ENCODE measurements at places on chromosomes 1 and 21.

- no peak for DNase-seq
Observed at GRCh38 chr1:168419736-168420135, 124.1 kb downstream of the XCL2 start.

- no peak for DNase-seq
Observed at GRCh38 chr1:236853921-236854604, 59.0 kb downstream of the MTR start.

- DNase-seq: no peak
Observed at GRCh38 chr1:86747304-86747703, 42.9 kb downstream of the SH3GLB1 start.

DNA sequence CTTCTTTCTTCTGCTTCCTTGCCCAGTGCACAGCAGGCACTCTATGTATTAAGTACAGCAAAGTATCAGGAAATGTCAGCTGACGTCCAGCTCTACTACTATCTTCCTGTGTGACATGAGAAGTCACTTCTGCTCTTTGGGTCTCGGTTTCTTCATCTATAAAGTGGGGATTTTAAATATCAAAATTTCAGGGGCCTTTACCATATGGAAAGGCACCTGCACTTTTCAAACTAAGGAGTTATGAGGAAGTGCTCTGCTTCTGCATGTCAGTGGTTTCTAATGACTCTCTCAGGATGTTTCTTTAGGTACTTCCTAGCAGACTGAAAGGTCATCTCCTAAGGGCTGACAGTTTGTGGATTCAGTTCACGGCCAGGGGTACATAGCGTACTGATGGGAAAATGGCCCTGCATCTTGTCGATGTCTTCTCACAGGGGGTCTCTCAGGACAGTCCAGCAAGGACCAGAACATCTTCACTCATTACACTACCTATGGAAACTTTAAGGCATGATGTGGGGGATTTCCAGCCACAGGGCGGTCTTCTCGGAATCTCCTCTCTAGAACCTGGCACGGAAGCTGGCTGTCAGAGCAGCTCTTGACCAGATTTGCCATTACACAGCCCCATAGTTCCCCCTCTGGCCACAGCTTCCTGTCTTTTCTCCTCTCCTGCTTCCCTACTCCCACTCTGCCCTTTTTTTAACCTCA, 42.0 kb upstream of the MTF1 start:
- DNase-seq: peak; percentile 34

DNA sequence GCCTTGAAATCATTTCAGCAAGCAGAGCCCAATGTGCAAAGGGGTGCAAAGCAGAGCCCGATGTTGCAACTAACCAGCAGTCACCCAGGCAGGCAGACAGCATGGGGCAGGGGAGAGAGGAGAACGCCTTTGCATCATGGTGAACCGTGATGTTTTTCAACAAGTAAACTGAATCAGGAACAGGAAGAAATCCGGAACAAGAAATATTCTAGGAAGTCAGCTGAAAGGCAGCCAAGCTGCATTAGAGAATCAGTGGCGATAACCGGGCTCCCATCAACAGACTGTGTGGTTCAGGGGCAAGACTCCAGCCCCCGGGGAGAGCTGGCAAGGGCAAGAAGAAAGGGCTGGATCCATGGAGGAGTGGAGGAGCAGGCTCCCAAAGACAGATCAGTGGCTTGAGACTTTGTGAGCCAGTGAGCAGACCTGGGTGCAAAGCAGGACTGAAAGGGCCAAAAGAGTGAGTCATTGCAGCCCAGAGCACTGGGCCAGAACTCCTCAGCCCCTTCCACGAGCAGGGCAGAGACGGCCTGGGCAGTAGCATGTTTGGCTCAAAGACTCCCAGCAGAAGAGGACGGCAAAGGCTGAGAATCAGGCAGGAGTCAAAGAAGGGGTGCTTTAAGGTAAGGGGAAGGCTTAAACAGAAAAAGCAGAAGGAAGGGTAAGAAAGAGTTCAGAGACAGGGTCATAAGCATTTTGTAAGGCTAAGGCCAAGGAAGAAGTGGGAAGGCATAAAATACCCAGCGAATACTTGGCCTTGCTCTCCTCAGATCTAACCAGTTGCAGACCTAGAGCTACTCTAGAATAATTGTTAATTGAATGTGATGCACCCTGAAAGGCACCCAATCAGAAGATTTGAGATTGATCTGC, 155.0 kb downstream of the SETD4 start:
- no peak for DNase-seq

- DNase-seq: no peak
Observed at GRCh38 chr1:81225789-81226602, 574.7 kb upstream of the ADGRL2 start.

DNA sequence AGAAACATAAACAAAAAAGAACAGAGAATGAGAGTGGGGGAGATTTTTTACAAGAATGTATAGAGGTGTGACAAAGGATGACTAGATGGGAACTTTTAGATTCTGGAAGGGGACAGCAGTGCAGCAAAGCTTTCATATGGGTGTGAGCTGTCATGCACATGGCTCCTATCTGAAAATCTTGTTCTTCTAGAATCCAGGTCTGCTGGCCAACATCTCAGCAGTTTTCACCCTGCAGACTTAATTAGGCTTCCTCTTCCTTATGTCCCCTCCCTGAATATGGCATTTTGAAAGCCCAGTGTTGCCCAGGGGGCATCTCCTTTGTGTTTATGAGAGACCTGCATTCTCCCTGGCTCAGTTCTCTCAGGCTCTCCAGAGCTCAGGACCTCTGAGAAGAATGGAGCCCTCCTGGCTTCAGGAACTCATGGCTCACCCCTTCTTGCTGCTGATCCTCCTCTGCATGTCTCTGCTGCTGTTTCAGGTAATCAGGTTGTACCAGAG, at the start of gene CYP4Z1:
TSS of gene CYP4Z1 (plus strand) at position 135 of the 498 bp plus-strand sequence. CDS start at position 395, 260 bp downstream.
- DNase-seq: no peak

- DNase-seq: no peak
Observed at GRCh38 chr1:181656491-181656890, 173.2 kb downstream of the CACNA1E start.

DNA sequence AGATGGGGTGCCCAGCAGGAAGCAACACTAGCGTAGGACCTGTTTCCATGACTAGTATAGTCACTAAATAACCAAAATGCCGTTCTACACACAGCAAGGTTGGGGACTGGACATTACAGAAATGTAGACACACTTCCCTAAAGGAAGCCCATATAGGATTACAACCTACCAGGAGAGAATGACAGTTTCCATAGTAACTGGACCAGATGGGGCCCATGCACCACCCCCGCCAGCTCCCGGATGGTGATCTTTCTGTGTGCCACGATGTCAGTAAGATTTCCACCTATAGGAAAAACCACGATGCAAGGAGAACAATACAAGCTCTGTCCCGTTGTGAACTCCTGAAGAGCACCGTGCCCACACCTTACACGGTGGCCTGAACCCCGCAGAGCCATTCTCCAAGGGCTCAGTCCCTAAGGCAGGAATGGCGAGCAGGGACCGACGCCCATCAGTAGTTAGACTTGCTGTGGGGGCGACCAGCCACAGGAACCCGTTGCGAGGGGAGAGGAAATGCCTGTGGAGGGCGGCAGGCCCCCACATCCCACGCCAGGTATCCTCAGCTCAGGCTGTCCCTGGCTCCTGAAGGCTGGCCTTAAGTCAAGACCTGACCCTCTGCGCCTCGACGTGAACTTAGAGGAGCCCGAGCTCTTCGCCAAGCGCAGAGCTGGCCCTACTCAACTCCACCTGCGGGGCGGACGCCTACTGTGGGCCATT, 13.6 kb upstream of the CEP85 start:
- DNase-seq: no peak

- no peak for DNase-seq
Observed at GRCh38 chr1:25811384-25812082, 8.2 kb upstream of the MTFR1L start.

DNA sequence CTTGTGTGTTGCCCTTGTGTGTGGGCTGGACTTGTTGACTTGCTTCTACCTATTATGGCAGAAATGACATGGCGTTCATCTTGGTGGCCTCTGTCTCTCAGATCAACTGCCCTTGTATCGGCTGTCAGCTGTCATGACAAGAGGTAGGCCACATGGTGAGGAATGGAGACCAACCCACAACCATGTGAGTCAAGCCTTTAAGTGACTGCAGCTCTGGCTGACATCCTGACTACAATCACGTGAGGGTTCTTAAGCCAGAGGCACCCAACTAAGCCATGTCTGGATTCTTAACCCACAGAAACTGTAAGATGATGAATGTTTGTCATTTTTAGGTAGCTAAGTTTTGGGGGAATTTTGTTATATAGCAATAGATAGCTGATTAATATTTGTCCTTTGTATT, 82.1 kb downstream of the KCND3 start:
- no peak for DNase-seq

GRCh38 chr1:52368383-52369172, 2.6 kb upstream of the CC2D1B start:
- DNase-seq: peak; percentile 47

DNA sequence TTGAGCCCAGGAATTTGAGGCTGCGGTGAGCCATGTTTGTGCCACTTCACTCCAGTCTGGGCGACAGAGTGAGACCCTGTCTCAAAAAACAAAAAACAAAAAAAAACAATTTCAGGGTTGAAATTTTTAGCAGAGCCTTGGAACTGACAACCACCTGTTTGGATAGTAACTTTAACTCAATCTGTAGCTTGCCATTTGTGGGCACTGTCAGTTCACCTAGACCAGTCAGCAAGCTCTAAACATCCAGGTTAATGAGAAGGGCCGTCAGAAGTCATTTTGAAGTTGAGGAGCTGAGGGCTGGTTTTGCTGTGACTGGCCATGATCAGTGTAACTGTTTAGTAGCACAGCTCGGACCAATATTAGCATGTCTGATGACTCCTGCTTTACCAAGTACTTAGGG, 8.4 kb downstream of the TRAPPC10 start:
- DNase-seq: no peak

GRCh38 chr21:42544544-42544943, 30.9 kb downstream of the SLC37A1 start:
- DNase-seq: no peak

DNA sequence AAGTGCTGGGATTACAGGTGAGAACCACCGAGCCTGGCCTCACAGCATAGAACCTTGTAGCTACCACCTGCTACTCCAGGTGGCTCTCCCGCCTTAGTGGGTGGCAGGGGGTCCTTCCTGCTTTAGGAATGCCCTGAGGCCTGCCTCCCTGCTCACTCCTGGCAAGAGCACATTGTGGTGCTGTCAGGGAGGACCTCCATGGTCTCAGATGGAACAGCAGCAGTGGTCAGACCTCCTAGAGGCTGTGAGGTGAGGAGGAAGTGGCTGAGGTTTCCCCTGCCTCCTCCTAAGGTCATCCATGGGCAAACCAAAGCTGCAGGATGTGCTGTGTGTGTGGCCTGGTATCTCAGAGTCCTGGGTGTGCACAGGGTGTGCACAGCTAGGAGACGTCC, 6.7 kb downstream of the SOX13 start:
- DNase-seq: no peak

GRCh38 chr1:232045139-232045994, 418.8 kb downstream of the DISC1 start:
- no peak for DNase-seq
